ENCODE measurements at places on chromosomes 5 and 9. TPM values are rescaled to one million over a fixed set of nuclear protein-coding genes. Genes with fewer than 3 reads are reported as not detected.
A peak's percentile ranks its signal among the peaks of the same experiment; 100 is the strongest.

The RNF20 gene
- 26.7 TPM for total RNA-seq

GRCh38 chr9:124659099-124659659, 111.9 kb downstream of the NR6A1 start:
- DNase-seq = peak; percentile 48

The SNCAIP gene
- 70.7 TPM for total RNA-seq

DNA sequence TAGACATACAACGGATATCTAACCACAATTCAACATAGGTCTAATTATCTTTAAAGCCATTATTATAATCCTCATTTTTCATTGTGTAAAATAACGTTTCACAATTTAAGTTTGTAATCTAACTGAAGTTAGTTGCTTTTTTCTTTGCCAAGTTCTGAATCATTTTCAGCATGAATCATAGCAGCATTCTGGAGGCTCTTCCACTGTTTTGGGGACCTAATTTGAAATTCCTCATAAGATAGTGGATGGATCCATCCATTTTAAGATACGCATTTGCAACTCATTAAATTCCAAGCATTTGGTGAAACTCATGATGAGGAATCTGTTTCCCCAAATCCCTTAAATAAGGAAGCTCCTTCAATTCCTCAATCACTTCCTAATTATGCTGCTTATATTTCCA, 447.1 kb upstream of the CDH10 start:
- DNase-seq = no peak

GRCh38 chr9:33469891-33470290, 3.8 kb downstream of the NOL6 start:
- DNase-seq = no peak

GRCh38 chr5:16754601-16755000, 137.8 kb upstream of the RETREG1 start:
- no peak for DNase-seq

GRCh38 chr5:35183556-35183955, 46.7 kb downstream of the PRLR start:
- DNase-seq = no peak

DNA sequence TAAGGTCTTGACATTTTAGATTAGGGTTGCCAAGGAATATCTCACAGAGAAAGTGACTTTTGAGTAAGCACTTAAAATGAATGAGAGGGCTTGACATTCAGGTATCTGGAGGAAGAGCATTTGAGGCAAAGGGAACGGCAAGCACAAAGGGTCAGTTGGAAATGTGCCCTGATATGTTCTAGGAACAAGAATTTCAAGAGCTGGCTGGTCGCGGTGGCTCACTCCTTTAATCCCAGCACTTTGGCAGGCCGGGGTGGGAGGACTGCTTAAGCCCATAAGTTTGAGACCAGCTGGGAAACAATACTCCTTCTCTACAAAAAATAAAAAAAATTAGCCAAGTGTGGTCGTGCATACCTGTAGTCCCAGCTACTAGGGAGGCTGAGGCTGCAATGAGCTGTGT, 16.5 kb downstream of the KIAA1958 start:
- no peak for DNase-seq

The ALAD gene
- 17.1 TPM for total RNA-seq

All from cerebellum (tissue), 4 donors.